ENCODE measurements at places on chromosomes 5 and 9.

- DNase-seq, result peak; percentile 61
Observed at GRCh38 chr5:103211576-103212561, 46.7 kb upstream of the MACIR start.

GRCh38 chr9:90795871-90796317 is 5.7 kb upstream of the SYK start:
- peak; percentile 74 for DNase-seq

GRCh38 chr5:157671592-157672330 is 428 bp downstream of the C5orf52 start:
- DNase-seq, result no peak

- DNase-seq, result no peak
Observed at GRCh38 chr5:135890867-135891266, 4.8 kb downstream of the IL9 start.

DNA sequence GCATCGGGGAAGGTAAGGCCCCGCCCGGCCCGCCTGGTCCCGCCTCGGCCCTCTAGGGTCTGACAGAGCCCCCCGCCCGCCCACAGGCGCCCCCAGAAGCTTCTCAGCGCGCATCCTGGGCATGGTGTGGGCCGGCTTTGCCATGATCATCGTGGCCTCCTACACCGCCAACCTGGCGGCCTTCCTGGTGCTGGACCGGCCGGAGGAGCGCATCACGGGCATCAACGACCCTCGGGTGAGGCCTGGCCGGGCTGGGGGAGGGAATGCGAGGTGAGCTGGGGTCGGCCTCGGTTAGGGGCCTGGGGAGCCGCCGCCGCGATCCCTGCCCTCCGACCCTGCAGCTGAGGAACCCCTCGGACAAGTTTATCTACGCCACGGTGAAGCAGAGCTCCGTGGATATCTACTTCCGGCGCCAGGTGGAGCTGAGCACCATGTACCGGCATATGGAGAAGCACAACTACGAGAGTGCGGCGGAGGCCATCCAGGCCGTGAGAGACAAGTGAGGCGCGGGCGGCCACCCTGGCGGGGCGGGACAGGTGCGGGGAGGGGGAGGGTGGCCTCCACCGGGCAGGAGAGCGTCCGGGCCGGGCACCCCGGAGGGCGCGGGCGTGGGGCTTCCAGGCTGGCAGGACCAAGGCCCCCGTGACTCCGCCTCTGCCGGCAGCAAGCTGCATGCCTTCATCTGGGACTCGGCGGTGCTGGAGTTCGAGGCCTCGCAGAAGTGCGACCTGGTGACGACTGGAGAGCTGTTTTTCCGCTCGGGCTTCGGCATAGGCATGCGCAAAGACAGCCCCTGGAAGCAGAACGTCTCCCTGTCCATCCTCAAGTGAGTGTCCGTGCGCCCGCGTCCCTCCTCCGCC is 7.1 kb downstream of the LRRC26 start:
- peak; percentile 40 for DNase-seq

- no peak for DNase-seq
Observed at GRCh38 chr5:160697281-160697680, 154.7 kb downstream of the ATP10B start.

- DNase-seq, result no peak
Observed at GRCh38 chr5:3026099-3026498, 274.6 kb upstream of the IRX2 start.

DNA sequence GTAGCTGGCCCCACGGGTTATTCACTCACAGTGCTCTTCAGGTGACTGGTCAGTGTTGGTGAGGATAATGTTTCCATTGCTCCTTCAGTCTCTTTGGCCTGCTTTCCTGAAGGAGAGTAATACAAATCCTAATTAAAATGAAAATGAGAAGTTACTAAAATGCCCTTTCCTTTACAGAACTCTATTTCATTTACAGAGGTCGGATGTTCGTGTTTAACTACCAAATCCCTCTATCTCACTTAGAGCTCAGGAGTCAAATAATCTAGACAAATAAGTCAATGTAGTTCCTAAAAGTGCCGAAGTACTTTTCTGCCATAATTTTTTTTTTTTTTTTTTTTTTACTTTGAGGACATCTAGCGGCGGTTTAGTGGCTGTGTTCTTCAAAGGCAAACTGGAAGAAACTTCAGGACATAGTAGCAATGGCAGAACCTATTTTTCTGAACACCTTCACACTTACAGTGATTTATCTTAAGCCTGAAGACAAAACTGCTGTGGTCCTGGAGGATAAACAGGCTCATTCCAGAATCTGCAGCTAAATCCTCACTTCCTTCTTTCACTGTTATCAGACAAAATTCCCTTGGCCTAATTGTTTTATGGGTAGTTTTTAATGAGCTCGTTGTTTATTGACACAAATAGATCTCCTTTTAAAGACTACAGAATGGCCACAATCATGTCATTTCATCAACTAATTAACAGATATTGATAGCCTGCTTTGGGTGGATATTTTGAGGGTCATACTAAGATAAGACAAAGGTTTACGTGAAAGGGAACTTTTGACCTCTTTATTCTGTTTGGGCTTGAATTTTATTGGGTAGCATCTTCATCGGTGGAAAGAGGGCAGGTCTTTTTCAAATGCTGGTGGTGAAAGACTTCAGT is 207.6 kb upstream of the DMRTA1 start:
- peak; percentile 67 for DNase-seq

DNA sequence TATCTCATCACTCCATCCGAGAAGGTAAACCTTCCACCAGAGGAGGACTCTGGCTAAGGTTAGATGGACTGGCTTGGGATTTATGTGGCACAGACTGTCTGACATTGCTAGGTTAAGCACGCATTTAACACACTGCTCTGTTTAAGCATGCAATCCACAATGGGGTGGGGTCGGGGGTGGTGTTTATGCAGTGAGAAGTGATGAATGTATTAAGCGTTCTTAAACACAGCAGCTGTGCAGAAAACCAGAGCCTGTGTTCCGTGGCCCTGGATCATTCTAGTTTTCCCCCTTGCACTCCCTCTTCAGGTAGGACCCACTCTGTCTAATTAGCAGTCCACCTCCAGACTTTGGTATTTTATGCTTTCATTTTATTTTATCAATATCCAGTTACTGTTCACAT is 46.4 kb downstream of the STXBP1 start:
- no peak for DNase-seq

GRCh38 chr9:14146201-14146874 is 167.6 kb downstream of the NFIB start:
- DNase-seq, result no peak

DNA sequence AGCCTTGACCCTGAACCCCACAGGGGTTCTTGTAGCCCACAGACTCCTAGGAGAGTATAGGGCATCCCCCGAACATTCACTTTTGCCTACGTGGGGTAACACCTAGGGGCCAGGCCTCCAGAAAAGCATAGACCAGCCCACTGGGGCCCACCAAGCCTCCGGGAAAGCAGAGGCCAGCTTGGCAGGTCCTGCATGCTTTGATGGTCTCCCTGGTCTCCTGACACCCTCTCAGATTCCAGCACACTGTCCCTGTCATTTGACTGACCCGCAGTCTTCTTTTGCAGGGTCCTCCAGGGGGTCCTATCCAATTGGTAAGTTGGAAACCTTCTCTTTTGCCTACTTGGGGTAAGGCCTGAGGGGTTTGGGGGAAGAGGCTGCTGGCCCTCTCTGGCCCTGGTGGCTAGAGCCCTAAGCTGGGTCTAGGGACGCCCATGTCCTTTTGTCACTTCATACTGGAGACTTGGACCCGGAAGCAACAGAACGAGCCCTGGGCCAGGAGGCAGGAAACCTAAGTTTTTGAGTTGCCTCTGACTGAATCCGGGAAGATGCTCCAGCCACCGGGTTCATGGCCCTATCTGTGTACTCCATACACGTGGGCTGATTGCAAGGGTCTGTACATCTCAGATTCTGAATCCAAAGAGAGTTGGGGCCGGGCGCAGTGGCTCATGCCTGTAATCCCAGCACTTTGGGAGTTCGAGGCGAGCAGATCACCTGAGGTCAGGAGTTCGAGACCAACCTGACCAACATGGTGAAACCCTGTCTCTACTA is 20.9 kb upstream of the ORM1 start:
- DNase-seq, result no peak

DNA sequence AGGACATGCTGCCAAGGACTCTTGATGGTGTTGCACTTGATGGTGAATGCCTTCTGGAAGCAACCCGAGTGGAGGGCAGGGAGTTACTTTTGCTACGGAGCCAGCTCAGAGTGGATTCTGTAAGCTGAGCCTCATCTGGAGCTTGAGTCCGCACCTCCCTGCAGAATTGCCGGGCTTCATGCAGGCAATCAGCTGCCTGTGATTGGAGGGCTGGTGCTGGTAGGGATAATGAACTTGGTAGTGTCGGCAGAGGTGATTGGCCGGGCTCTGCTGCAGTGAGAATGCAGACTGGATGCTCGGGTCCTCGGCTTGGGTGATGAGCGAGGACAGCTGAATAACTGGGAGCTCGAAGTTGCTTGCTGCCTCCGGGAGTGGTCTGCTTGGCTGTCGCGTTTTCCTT is 23.1 kb downstream of the SLC25A25 start:
- DNase-seq, result no peak

DNA sequence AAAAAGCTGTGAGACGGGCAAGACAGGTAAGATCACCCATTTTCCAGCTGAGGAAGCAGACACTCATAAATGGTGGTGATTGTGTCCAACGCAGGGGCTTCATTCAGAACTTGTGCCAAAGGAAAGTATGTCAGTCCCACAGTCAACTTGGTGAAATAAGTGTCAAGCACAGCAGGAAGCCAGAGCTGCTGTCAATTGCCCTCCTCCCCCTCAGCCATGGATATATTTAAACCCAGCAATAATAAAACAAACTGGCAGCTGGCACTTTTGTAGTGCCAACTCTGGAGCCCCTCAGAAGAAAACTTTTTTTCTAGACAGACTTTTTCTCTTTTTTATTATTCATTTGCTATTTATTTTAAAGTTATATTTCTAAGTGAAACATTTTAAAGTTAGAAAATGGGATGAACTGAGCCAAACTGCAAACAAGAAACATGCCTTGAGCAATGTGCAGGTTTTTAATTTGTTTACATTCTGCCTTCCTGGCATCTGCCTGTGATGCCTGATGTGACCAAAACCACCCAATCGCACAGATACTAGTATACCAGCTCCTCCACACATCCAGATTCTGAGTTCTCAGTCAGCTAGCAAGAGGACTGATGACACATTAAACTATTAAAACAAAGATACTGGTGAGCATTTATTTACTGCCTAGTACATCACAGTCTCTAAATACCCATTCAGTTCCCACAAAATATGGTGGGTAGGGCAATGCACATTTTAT is 17.0 kb downstream of the DMAC1 start:
- no peak for DNase-seq

DNA sequence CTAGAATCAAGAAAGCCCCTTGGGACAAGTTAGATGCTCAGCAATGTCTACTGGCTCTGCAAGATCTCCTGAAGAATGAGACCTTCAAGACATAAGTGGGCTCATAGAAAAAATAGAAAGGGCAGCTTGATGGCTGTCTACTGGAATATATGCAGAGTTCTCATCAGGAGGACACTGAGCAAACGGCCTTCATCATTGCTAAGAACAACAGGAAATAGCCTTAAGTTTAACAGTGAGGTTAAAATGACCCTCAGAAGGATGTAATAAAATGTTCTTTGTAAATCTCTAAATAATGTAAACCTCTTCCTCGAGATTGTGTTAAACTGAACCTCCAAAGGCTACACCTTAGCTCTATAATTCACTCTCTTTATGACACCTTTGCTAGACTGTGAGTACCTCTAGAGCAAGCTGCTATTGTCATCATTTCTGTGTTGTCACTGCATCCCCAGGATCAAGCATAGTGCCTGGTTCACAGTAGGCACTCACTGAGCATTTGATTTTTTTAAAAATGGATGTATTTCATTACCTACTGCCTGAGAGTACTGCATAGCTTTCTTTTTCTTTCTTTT is 22.2 kb upstream of the LHFPL2 start:
- no peak for DNase-seq

GRCh38 chr5:154900066-154900465 is 37.9 kb downstream of the GEMIN5 start:
- DNase-seq, result no peak

GRCh38 chr5:35924122-35924949 is 14.1 kb downstream of the CAPSL start:
- no peak for DNase-seq

DNA sequence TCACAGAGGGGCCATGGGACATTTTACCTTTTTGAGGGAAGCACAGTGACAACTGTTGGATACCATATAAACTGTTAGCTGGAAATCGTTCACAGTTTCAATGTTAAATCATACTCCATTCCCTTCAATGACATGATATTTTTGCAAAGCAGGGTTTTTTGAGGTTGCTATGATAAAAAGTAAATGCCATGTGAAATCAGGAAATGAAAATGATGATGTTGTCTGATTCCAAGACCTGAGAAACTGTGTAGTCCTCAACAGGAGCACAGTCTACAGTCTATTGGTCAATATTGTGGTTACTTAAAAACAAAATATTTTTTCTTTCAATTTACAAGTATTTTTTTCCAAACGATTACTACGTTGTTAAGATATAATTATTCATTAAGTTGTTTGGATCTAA is 24.0 kb upstream of the ADAM19 start:
- no peak for DNase-seq

GRCh38 chr5:59169768-59170150 is 586.9 kb downstream of the RAB3C start:
- no peak for DNase-seq

DNA sequence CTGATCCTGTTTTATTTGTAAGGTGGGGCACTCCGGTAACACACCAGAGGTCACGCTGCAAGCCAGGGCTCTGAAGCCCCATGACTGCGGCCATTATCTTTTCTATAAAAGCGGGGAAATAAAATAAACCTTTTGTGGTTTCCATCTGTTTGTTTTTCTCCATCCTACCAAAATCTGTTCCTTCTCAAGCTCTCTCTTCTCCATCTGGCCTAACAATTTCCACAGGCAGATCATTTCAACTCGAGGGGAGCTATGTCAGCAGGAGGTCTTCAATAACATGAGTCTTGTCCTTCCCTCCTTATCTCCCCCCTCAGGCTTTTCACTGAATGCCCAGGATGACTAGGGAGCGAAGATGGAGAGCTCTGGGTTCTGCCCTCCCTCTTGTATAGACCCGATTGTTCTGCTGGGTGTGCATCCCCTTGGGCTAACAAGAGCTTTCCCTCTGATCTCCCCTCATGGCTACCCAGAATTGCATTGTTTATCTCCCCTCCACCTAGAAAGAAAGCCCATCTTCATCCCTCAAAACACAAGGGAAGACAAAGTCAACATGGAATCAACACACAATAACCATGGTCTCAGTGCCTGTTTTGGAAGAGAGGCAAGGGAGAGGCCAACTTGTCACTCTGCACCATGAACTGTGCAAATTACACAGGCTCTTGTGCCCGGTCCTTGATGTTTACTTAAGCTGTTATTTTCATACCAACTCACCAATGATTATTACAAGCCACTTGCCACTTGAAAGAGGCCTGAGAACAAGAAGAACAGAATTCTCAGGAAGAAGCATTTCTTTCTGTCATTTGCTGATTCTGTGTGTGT is 187.8 kb downstream of the FANCC start:
- no peak for DNase-seq

Data from hematopoietic multipotent progenitor cell treated with erythropoietin and hydrocortisone succinate and interleukin-3 and kit ligand, for 4 days (in vitro differentiated cells).